Lower lobe of right lung (tissue), 2 donors: ENCODE measurements at places on chromosomes 13 and 19.

DNA sequence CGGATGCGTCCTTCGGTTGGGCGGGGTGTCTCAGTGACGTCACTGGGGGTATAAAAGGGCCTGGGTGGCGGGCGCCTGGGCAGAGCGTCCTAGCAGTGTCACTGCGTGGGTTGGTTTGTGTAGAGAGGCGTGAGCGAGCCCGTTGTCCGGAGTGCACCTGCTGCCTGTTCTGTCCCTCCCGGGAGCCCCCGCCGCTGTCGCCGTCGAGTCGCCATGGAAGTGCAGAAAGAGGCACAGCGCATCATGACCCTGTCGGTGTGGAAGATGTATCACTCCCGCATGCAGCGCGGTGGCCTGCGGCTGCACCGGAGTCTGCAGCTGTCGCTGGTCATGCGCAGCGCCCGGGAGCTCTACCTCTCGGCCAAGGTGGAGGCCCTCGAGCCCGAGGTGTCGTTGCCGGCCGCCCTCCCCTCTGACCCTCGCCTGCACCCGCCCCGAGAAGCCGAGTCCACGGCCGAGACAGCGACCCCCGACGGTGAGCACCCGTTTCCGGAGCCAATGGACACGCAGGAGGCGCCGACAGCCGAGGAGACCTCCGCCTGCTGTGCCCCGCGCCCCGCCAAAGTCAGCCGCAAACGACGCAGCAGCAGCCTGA, 2.9 kb downstream of the IER2 start:
- DNase-seq = peak; percentile 96

- peak; percentile 51 for DNase-seq
Measured at GRCh38 chr19:16366433-16367260, 42.0 kb downstream of the KLF2 start.

- no peak for DNase-seq
Measured at GRCh38 chr13:110396913-110397381, 89.9 kb downstream of the COL4A2 start.

DNA sequence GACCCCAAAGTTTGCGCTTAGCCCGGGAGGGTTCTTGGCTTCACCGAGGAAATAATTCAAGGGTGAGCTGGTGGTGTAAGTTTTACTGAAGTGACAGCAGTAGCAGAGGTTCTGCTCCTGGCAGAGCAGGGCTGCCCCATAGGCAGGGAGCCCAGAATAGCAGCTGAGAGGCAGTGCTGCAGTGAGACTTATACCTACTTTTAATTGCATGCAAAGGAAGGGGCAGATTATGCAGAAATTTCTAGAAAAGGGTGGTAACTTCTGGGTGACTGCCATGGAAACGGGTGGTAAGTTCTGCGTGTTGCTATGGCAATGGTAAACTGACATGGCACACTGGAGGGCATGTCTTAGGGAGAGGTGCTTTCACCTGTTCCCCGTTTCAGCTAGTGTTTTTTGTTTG, 17.5 kb upstream of the CAMSAP3 start:
- DNase-seq = no peak

DNA sequence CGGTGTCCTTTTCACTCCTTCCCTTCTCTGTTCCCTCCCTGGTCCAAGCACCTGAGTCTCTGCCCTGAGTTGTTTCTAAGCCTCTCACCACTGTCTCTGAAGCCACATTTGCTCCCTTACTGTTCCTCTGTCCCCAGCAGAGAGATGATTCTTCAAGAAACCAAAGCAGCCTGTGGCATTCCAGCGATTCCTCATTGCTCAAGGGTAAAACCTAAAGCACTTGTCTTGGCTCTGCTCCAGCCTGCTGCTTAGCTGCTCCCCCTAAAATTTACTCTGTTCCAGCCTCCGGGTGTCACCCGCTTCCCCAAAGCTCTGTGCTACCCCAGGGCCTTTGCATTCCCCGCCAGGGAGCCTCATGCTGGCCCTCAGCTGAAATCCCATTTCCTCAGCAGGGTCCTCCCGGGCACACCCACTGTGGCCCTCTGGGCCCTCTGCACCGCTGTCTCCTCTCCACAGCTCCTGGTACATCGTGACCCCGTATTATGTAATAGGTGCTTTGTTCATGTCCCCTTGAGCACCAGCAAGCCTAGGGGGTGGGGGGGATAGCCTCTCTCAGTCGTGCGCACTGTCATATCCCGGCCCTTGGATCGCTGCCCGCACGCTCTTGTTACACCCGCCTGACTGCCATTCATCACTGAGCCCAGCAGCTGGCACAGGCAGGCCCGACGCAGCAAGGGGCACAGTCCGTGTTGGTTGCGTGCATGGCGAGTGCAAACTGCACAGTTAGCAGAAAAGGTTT, 15.8 kb downstream of the TECR start:
- DNase-seq = no peak

DNA sequence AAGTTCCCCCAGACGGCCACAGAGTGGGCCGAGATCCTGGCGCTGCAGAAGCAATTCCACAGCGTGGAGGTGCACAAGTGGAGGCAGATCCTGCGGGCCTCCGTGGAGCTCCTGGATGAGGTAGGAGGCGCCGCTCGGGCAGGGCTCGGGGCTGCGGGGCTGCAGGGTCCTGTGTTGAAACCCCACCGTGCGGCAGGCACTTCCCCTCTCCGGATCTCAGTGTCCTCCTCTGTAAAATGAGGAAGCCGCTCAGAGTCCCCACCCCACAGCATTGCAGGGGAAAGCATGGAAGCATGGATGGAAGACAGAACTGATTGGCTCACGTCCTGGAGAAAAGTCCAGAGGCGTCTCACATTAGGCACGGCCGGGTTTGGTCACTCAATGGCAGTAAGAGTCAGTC, 6.8 kb upstream of the SCN1B start:
- no peak for DNase-seq

- peak; percentile 74 for DNase-seq
Measured at GRCh38 chr19:3098515-3099346, 4.6 kb downstream of the GNA11 start.

- DNase-seq = no peak
Measured at GRCh38 chr13:60642552-60642951, 245.5 kb downstream of the TDRD3 start.

DNA sequence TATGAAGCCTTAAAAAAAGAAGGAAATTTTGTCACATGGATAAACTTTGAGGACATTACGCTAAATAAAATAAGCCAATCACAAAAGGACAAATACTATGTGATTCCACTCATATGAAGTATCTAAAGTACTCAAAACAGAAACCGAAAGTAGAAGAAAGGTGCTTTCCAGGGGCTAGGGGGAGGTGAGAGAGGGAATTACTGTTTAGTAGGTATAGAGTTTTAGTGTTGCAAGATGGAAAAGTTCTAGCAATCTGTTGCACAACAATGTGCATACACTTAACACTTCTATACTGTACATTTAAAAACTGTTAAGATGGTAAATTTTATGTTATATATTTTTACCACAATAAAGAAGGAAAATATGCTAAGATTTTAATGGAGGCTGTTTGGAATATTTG, 83.0 kb downstream of the POLR1D start:
- no peak for DNase-seq

GRCh38 chr19:15045506-15045905, 3.8 kb upstream of the CASP14 start:
- DNase-seq = no peak

DNA sequence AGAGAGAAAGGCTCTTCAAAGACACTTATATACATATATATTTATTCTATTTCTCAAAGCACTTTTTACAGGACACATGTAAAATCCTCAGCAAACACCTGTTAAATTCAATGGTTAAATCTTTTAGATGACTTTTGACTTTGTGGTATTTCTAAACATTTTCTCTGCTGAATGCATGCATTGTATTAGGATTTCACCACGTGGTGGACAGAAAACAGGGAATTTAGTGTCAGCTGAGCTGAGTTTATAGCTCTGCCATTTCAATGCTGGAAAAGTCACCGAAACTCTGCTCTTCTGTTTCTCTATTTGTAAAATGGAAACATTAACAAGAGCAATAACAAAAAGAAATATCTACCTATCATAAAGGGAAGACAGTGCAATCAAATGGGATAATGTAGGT, 375.6 kb downstream of the ENOX1 start:
- no peak for DNase-seq

GRCh38 chr19:18290302-18291018, 9.0 kb upstream of the JUND start:
- no peak for DNase-seq

GRCh38 chr13:101917833-101918661, 465.6 kb downstream of the ITGBL1 start:
- DNase-seq = no peak

GRCh38 chr13:67063036-67063435, 167.1 kb downstream of the PCDH9 start:
- no peak for DNase-seq

DNA sequence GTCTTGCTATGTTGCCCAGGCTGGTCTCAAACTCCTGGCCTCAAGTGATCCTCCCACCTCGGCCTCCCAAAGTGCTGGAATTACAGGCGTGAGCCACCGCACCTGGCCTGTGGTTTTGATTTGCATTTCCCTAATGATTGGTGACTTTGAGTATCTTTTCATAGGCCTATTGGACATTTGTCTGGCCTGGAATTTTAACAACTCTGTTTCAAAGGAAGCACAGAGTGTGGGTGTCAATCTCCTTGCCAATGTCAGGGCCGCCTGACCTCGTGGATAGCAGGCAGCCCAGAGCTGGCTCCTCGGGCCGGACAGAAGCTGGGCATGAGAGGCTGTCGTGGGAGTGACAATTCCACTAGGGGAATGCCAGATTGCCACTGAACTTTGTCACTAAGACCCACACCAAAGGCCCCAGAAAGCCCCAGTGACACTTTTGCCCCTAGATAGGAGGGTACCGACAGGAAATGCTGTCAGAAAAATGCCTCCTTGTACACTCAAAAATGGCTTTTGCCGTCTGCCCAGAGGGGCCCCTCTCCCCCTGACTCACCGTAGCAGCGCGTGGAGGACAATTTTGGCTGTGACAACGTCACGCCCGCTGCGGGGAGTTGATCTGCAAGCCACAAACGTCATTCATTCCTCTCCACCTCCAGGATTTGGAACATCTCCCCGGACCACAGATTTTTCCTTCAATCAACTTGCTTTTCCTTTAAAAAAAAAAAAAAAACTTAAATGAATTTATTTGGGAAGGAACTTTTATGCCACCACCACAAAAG, 11.7 kb upstream of the ADGRE5 start:
- no peak for DNase-seq

DNA sequence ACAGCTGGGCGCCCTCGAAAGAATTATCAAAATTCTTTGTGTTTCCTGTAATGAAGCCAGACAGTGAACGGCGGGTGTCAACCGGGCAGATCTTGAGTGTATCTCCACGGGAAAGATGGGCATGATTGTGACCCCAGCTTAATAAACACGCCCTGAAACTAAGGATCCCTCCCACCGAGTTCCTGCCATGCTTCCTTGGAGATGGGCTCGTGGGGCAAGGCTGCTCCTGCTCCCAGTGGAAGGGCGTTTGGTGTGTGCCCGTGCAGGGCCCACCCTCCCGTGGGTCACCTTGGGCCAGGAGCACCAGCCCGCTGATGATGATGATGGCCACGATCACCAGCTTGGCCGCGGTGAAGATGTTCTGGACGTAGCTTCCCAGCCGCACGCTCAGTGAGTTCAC, 7.4 kb downstream of the SLC7A9 start:
- DNase-seq = no peak

GRCh38 chr13:22936228-22936627, 244.6 kb upstream of the SGCG start:
- DNase-seq = no peak

DNA sequence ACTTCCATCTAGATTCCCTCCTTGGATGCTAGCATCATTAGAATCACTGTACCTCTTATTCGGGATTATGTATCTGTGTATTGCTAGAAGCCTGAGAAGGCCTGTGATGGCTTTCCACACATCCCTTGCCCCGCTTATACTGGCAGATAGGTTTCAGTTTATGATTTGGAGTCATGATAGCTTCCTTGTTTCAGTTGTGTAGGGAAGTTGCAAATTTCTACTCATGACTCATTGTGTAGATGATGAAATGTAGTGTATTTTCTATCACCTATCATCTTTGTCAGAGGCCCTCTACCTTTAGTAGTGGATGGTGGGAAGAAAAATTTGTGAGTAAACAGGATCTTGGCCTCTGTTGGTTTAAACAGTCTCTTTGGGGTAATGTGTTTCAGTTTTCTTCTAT, 165.2 kb downstream of the GGACT start:
- DNase-seq = no peak

DNA sequence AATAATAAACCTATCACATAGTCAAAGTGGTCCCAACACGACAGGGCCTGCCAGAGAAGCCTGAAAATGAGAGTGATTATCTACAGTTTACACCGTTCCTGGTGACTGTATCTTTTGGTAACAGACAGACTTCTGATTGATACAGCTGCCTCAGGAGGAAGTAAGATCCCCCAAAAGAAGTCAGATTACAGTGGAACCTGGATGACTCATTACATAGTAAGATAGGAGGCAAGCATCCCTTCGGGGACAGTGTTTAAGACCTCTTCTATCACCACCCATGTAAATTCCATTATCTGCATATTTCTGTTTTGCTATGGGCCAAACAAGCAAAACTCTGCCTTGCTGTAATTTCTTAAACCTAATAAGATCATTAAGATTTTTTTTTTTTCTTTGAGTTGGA, 44.0 kb upstream of the FLT1 start:
- DNase-seq = no peak

GRCh38 chr19:6737873-6738786, 750 bp upstream of the GPR108 start:
- peak; percentile 96 for DNase-seq

- no peak for DNase-seq
Measured at GRCh38 chr19:14150770-14151661, 14.6 kb upstream of the ASF1B start.

DNA sequence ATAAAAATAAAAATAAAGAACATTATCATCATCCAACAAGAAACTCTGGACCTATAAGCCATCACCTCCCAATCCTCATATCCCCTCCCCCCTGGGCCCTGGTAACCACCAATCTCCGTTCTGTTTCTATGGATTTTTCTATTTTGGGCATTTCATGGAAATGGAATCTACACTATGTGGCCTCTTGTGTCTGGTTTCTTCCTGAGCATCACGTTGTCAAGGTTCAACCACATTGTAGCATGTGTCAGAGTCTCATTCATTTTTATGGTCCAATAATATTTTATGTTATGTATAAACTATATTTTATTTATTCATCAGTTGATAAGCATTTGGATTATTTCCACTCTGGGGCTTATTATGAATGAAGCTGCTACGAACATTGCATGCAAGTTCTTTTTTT, 26.9 kb downstream of the SULT2B1 start:
- DNase-seq = no peak

DNA sequence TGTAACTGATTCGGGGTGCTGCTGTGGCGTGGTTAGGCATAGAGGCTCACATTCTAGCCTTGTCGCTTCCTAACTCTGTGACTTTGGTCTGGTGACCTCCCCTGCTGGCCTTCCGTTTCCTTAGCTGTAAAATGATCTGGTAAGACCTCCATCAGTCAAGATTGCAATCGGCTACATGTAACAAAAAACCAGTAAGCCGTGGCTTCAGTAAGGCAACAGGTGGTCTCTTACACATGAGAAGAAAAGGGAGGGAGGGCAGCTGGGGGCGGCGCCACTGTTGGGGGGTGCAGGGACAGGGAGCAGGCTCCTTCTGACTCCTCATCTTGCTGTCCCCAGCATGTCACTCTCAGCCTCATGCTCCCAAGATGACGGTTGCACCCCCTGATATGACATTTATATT, 148.0 kb downstream of the SIPA1L3 start:
- no peak for DNase-seq

GRCh38 chr13:30676672-30677071, 58.7 kb upstream of the ALOX5AP start:
- DNase-seq = no peak
